Type B pancreatic cell (in vitro differentiated cells): ENCODE measurements at places on chromosomes 3 and 15.

- no peak for DNase-seq
Measured at GRCh38 chr3:11434017-11434526, 161.9 kb downstream of the ATG7 start.

GRCh38 chr3:177646749-177647148 is 449.5 kb upstream of the TBL1XR1 start:
- no peak for DNase-seq

DNA sequence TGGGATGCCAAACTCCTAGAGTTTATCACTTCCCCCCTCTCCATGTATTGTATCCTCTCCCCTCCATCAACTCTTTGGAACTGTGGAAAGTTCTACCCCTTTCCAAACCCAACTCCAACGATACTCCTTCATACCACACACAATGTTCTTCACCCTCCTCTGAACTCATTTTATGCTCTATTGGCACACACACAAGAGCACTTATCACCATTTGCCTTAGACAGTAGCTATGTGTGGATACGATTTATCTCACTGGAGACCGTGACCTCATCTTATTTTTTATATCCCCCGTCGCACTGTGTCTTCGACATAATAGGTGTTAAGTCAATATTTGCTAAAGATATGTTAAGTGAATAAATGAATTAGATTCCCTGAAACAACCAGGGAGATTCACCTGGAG is 316.5 kb upstream of the PROK2 start:
- DNase-seq: no peak

DNA sequence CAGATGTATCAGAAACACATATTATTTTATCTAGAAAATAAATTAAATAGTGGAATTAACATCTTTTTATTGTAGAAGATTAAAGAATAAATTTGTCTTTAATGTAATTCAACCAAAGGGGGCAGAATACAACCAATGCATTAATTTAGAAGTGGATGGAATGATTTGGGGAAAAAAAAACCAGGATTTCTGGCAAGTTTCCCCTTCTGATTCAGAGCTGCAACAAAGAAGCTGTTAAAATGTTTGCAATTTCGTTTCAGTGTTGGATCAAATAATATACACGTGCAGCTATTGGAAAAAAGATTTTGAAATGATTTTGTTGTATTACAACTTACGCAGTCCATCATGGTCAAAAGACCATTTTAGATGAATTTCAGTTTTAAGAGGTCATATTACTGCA is 71.6 kb upstream of the ZNF280D start:
- DNase-seq: no peak

DNA sequence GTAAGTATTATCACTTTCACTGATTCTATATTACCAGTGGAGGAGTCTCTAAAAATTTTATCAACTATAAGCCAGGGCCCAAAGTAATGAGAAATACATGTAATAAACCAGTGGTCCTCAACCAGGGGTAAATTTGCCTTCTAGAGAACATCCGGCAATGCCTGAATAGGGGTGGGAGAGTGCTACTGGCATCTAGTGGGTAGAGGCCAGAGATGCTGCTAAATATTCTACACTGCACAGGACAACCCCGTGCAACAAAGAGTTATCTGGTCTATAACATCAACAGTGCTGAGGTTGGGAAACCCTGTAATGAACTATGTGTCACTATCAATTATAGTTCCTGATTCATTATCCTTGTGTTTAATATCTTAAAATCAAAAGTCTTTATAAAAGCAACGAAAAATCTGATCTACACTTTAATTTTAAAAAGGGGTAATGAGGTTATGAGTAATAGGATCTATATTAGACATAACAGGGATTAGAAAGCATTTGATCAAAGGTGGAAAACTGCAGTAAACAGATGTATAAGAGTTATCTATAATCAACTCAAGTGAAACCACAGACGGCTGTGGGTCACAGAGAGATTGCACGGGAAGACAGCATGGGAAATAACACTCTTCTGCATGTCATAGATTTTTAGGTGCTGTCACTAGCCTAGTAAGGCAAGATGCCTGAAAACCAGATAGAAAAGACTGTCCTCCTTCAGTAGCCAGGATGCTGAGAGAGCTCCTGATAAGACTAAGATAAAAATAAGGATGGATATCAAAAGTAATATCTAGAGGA is 2.0 kb downstream of the LYSMD2 start:
- DNase-seq: no peak

GRCh38 chr3:57164657-57165573 is at the start of gene IL17RD:
Gene IL17RD, minus strand, starts transcription at chr3:57165353. Its CDS starts 67 bp downstream, at chr3:57165286.
- peak; percentile 83 for DNase-seq

- DNase-seq: no peak
Measured at GRCh38 chr3:65672871-65673815, 365.6 kb downstream of the MAGI1 start.

GRCh38 chr15:55993111-55993803 is at the start of gene NEDD4:
Gene NEDD4, minus strand, starts transcription at chr15:55993612. Its CDS starts 57 bp downstream, at chr15:55993555.
- peak; percentile 87 for DNase-seq

- no peak for DNase-seq
Measured at GRCh38 chr15:66838671-66839239, 136.7 kb downstream of the SMAD6 start.

- no peak for DNase-seq
Measured at GRCh38 chr3:193130576-193130975, 110.4 kb upstream of the PLAAT1 start.

DNA sequence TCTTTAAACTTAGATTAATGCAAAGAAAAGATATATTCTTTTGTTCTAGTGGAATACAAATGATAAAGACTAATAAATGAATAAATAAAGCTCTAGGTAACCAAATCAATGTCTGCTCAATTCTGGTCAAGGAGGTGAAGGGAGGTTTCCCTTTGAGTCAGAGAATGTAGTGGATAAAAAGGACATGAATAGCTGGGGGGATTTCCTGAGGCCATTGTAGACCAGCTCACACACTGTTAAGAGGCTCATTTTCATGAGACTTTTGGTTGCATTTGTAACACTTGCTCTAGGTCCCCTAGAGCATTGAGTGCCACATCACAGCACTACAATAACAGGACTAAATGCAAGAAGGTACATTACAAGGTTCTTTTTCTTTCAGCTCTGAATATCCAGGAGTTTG is 170.7 kb downstream of the TIGIT start:
- no peak for DNase-seq

DNA sequence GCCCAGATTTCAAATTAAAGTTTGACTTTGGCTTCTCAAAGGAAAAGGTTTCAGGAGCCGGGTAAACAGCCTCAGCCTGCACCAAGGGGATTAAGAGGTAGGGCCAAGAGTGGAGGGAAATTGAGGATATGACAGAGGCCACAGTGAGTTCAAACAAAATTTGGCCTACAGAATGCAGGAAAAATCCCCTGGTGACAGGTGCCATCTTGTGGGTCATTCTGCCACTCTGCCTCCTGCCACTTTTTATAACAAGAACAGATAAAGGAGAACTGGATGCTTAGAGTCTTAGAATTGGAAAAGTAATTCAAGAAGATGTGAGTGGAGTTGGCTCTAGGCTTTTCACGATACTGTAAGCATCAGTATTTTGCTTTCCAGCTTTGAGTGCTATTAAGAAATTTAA is 253.2 kb downstream of the NR2F2 start:
- no peak for DNase-seq

DNA sequence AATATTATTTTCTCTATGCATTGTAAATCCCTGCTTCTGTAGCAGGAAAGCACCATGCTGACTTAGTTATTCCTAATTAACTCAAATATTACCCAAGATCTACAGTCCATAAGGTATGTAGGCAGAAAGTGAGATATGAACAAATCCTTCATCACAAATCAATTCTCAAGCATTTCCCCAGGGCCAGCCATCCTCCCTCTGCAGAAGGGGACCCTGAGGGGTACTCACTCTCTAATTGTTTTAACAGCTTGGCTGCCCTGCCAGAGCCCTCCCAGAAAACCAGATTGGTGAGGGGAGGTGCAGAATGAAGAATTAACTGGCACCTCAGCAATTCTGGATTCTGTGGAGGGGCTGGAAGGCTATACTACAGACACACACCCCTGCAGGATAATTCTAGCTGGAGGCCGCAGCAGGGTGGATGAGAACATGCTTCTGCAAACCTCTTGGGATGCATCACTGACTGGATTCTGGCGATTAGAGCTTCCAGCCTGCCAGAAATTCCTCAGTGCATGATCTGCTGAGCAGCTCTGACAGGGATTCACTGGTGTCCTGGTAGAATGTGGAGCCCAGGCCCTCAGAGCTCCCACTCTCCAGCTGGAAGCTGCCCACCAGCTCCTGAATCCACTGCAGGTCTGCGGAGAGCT is 88.6 kb upstream of the HERC1 start:
- no peak for DNase-seq

GRCh38 chr3:46422617-46423016 is 15.6 kb downstream of the CCRL2 start:
- no peak for DNase-seq

- DNase-seq: no peak
Measured at GRCh38 chr3:120022729-120023128, 71.5 kb downstream of the GSK3B start.

DNA sequence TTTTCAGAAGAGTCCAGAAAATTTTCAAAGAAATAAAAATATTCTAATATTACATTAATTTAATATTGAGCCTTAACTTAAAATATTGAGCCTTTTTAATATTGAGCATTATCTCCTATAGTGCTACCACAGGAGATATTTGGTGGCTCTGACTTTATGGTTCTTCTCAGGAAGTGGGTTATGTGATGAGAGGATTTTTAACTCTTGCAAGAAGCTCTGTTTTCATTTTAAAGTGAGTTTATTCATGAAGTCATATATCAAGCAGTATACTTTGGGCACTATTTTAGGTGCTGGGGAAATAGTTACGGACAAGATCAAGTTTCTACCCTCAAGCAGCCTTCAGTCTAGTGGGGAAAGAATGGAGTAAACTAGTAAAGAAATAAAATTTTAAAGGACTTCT is 13.4 kb upstream of the MBNL1 start:
- no peak for DNase-seq

DNA sequence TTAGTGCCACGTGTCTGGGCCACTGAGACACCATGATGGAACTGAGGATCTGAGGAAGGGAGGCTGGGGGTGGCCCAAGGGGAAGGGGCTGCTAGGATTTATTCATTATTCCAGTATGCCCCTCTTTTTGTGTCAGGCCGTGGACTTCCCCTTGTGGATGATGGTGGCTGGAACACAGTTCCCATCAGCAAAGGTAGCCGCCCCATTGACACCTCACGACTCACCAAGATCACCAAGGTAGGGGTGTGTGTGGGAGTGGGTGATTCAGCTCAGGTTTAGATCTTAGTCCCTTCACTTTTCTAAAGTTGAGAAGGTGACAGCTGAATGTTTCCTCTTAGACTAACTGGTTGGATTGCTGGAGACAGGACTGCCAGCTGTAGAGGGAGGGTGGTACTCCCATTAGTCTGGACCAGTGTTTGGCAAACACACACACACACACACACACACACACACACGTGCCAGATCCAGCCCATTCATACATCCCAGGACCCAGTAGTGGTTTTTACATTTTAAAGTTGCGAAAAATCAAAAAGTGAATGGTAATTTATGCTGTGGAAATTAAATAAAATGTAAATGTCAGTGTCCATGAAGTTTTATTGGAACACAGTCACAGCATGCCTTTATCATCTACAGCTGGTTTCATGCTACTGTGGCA is 11.4 kb downstream of the EIF4G1 start:
- DNase-seq: no peak

- no peak for DNase-seq
Measured at GRCh38 chr15:98668566-98669308, 20.4 kb downstream of the IGF1R start.

GRCh38 chr3:72481542-72481941 is 366.7 kb downstream of the SHQ1 start:
- no peak for DNase-seq

GRCh38 chr3:30180310-30181177 is 425.9 kb upstream of the TGFBR2 start:
- DNase-seq: no peak

DNA sequence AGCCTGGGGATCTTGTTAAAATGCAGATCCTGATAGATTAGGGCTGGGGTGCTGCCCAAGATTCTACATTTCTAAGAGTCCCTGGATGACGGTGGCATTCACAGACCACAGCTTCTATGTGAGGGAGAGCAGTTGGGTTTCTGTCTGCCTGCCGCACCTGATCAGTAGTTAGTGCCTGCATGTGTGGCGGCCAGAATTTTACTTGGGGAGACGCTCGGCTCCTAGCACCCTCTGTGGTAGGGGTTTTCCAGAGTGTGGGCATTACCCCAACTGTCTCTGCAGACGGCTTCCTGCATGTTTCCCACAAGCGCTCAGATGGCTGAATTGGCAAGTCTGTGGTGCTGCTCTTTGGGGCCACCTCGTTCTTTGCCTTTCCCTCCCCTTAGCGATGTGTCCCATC is 8.3 kb downstream of the GHRL start:
- no peak for DNase-seq

DNA sequence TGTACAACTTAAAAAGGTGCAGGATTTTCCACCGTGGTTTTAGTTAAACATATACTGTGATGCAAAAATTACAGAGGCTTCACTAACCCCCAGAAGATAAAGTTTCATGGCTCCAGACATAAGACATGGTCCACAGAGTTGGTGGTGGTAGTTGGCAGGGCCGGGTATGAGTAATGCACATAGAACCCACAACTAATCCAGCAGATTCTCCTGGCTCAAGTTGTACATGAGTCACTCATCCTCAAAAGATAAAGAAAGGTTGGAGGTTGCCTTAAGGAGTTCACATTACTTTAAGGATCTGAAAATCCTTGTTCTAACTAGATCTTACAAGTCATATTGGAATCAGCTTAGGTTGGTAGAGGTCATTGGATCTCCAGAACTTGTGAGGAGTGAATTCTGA is 98.3 kb upstream of the ZBTB20 start:
- DNase-seq: no peak

DNA sequence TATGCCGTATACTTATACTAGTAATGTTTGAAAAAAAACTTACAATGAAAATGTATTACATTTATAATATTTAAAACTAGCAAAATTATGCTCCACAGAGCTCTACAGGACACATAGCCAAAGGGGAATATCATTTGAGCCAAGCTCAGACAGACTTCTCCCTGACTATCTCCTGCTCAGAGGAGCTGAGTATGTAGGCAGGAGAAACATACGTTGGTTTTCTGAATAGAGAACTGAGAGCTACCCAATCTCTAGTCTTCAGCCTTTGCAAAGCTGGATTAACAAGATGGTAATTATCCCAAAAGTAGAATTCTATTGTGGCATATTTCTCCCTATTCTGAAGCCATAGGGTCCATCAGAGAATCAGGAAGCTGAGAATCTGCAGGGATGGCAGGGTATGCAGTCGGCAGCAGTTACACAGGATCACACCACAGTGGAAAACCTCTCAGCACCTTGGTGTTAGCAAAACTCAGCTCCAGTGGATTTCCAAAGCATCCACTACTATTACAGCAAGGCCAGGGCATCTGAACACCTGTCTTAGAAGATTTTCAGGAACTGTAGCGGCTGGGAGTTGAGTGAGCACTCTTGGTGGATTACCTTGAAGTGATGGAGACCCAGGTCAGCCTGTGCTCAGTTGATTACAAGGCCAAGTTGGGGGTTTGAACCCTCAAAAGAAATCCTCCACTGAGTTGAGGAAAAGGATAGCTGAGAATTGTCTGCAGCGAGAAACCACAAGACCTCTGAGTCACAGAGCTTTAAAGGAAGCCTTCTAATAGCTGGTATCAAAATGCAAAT is 30.1 kb downstream of the GPR15 start:
- no peak for DNase-seq
